Uterus (tissue), 4 donors: ENCODE measurements at places on chromosomes 5 and 9.

DNA sequence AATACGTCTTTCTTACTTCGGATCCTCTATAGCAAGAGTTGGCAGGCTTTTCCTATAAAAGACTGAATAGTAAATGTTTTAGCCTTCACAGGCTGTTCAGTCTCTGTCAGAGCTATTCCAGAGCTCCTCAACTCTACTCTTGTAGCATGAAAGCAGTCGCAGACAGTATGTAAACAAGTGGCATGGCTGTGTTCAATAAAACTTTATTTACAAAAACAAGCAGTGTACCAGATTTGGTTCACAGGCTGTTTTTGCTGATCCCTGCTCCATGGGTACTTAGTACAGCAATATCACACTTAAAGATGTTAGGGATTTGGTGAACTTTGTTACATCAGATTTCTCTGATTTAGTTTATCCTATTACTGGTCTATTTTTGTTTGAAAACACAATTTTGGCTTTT is 235.2 kb downstream of the MLLT3 start:
- no peak for DNase-seq

DNA sequence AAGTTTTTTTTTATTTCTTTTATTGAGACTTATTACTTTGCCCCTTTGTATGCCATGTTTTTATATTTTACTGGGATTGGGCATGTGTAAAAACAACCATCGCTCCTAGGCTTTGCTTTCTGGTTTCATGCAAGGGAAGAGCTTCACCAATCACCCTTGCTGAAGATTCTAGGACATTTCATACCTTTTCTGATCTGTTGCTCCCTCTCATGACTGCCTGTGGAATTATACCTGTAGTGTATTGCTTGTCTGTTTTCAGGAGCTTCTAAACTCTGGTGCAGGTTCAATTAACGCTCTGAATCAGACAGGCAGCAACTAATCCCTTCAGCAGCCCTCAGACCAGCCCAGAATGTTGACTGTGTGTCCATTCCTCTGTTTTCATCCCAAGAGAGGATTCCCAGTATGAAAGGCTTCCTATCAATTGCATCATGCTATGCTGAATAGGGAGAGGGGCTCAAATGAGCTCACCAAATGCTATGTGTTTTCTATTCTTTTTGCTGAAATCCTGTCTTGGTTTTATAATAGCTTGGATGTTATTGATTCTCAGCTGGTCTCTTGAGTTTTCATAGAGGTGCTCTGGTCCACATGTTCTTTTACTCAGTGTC is 572.9 kb upstream of the CDH6 start:
- DNase-seq: no peak

GRCh38 chr5:168776070-168776469 is 196.9 kb upstream of the PANK3 start:
- DNase-seq: no peak

GRCh38 chr9:133170716-133171115 is 7.0 kb upstream of the GBGT1 start:
- DNase-seq: no peak

- DNase-seq: no peak
These were observed 20.1 kb downstream of the RANBP3L start for GRCh38 chr5:36281626-36282025.

DNA sequence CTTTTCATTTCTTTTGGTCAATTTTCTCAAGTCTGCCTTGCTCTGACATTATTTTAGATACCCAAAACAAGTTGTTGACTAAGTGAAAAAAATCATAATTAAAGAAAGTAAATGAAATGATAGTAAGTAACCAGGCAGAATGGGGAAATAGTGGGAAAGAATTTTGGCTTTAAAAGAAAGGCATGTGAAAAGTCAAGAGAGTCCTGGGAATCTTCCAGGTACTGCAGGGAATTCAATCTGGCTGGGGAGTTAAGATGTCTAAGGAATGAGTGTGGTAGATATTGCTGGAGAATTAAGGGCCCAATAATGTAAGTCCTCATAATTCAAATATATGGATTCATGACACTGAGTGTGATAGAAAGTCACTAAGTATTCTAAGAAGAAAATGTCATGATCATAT is 123.1 kb upstream of the PAPPA start:
- no peak for DNase-seq

DNA sequence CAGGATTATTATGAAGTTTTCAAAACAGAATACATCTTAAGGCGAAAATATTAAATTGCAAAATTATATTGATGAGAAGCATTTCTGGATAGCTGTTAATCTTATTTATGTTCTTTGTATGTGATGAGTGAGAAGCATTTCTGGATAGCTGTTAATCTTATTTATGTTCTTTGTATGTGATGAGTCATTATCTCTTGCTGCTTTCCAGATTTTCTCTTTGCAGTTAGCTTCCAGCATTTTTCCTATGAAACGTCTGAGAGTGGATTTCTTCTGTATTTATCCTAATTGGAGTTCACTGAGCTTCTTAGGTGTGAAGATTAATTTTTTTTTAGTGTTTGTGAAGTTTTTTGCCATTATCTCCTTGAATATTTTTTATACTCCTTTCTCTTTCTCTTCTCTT is 8.2 kb downstream of the TMEM232 start:
- DNase-seq: no peak

- DNase-seq: no peak
These were observed 490.0 kb upstream of the PIK3R1 start for GRCh38 chr5:67725604-67726003.

- DNase-seq: no peak
These were observed 22.9 kb upstream of the HMGCS1 start for GRCh38 chr5:43336159-43336558.

DNA sequence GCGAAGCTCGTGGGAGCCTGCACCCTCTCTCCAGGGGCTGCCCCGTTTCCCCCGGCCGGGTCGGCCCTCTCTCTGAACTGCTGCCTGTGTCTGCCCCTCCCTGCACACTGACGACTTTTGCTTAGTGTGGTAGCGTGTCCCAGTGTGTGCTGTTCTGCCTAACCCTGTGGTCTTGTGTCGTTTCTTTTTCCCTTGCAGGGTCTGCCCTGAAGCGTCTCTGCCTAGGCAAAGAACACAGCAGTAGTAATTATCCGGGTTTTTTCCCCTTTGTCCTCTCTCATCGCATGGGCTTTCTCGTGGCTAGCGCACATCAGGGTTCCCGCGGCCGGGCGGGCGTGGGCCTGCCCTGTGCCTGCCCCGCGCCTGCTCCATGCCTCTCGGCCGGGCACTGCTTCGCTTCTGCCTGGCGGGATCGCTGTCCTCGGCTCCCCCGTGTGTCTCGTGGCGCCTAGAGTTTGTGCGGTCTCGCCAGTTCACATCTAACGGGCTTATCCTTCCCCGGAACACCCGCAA is 122.7 kb downstream of the WNK2 start:
- no peak for DNase-seq

- no peak for DNase-seq
These were observed 330.0 kb downstream of the PSAT1 start for GRCh38 chr9:78626971-78627370.
